ENCODE measurements at places on chromosomes 3 and 15.

DNA sequence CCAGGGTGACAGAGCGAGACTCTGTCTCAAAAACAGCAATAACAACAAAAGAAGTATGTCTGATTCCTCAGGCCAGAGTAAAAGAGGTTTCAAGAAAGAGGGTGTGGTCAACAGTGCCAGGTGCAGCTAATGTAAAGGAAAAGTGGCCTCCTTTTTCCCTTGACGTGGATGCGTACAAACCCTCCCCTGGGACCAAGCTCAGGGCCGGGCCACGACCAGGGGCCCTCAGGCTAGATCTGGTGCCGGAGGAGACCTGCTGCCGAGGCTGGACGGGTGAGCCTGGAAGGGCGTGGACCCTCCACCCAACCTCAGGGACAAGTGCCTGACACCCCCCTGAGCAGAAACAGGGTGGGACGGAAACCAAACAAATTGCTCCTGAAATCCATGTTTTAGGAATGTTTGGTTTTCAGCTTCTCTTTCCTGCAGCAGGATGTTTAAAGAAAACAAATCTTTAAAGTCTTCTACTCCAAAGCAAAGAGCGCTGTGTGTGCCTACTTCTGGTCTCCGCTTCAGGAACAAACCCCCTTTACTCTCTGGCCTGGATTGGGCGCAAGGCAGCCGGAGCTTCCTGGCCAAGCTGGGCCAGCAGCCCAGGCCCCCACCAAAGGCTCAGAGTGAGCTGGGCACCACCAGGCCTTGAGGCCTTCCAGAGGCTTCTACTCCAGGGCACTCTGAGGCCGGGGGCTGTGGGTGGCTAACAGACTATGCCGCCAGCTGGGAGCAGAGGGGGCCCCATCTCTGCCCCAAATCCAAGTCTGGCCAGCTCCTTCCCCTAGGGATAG lies 21.4 kb downstream of the ZDHHC19 start:
- DNase-seq: no peak

DNA sequence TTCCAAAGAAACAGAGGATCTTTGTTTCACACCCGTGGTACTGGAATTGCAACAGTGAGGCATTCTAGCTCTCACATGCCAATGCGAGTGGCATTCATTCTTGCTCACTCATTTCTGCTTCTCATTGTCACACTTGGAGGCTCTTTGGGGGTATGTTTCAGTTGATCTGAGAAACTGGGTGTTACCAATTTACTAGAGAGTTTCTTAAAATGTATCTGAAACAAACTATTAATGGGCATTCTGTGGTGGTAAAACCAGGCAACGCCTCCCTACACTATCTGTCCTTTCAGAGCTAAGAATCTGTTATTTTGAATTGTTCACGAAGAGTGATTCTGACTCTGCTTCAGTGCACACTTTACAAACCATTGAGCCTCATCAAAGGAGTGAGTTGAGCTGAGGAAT lies 140.6 kb upstream of the BHLHE40 start:
- no peak for DNase-seq

DNA sequence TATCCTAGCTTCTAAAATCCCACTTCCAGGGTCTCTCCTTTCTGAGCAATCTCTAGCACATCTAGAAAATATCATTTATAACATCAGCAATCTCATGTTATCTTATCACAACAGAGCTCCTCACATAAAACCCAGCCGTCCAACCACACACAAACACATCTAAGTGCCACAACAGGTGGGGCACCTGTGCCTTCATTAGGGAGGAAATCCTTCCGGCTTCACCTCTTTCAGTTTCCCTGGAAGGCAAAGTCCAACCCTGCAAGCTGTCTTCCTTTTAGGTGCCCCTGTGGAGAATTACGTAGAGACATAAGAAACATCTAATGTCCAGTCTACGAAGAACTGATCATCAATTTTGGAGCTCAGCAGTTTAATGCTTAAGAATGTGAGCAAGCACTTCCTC lies 1.6 kb downstream of the ZDHHC3 start:
- no peak for DNase-seq

DNA sequence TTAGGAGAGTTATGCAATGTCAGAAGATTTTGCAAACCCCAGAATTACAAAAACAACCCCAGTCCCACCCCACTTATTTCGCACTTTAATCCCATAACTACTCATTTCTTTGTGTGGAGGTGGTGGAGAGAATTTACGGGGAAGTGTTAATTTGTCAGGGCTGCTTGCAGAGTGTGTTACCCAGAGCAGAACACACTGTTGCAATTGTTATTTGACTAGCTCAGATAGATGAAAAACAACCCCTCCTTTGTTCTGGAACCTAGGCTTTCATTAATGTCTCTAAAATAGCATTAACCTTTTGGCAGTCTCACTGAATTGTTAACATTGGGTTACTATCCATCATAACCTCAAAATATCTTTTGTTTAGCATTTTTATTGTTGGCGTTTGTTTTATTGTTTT lies 55.8 kb upstream of the MINAR1 start:
- no peak for DNase-seq

- no peak for DNase-seq
Measured at GRCh38 chr3:94285872-94286271, 223.0 kb downstream of the NSUN3 start.

DNA sequence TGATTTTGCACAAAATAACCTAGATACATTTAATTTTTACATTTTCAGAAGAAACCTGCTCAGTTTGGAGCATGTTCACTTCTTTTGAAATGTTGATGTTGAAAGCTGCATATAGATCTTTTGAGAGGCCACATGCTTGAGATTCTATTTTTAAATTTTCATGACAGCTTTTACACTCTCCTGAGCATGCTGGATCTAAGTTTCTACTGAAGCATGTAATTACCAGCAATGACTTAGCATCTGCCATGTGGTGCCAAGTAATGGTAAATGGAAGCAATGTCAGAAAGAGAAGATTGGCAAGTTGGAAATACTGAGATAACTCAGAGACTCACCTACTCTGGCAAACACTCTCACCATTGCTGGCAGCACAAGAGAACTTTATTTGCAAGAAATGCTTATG lies 310.6 kb downstream of the NSUN3 start:
- DNase-seq: no peak

GRCh38 chr3:33791477-33792166 lies 6.8 kb upstream of the PDCD6IP start:
- no peak for DNase-seq

GRCh38 chr3:159263750-159264553 lies 462.1 kb downstream of the MFSD1 start:
- peak; percentile 2 for DNase-seq

DNA sequence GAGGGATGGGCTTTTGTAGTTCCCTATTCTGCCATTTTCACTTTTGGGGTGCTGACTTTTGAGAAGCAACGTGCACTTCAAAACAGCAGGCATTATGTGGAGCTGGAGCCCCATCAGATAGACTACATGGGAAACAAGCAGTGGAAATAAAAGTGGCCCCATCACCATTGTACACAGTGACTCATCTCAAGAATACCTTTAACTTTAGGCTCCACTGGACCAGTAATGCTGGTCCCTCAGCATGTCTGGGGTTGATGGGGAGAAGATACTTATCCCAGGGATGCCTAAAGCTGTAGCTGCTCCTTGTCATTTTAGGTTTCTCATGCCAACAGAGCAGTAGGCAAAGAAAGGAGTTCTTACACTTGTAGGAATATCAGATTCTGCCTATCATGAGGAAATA lies 45.0 kb downstream of the LSM3 start:
- no peak for DNase-seq

- no peak for DNase-seq
Measured at GRCh38 chr3:127731546-127732289, 59.0 kb downstream of the ABTB1 start.

DNA sequence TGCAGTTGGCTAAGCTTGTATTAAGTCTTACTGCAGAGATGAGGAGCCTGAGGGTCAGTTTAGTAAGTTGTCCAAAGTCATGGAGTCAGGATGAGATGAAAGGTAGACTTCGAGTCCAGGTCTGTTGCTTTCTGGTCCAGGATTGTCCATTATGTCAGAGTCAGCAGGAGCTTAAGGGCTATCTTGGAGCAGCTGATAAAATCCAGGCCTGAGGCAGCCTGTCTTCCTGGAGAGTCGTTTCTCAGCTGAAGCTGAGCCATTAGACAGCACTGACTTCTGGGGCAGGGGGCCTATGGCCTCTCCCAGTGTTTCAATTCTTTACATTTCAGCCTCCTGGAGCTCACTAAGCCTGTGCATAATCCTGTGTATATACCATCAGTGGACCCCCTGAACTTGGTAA lies 219.5 kb upstream of the GAP43 start:
- DNase-seq: no peak

DNA sequence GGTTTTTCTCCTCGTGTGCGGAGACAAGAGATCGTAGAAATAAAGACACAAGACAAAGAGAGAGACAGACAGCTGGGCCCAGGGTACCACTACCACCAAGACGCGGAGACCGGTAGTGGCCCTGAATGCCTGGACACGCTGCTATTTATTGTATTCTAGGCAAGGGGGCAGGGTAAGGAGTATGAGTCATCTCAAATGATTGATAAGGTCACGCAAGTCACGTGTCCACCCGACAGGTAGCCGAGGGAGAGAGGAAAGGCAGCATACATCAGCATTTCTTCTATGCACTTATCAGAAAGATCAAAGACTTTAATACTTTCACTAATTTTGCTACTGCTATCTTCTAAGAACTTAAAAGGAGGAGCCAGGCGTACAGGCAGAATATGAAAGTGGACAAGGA lies 28.2 kb downstream of the MYL3 start:
- no peak for DNase-seq

DNA sequence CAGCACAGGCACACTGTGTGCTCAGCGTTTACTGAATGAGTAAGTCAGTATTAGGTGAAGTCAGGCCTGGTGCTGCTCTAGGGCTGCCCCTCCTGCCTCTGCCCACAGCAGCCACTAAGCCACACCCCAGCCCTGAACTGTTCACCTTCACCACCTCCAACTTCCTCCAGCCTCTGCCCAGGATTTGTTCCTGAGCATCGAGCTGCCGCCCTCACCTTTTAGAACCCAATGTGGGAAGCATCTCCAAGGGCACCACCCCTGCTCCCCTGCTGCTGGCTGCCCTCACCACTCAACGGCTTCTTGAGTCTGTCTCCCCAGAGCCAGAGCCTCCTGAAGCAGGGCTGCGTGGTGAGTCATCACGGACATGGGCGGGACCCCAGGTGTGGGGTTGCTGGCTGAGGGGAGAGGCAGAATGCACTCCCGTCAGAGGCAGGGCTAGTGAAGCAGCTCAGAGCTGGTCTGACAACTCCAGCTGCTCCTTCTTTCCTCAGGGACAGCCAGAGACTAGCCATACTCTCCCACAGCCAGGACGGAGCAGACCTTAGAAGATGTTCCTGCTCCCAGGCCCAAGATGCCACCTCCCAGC lies 5.8 kb downstream of the HYAL2 start:
- DNase-seq: no peak

DNA sequence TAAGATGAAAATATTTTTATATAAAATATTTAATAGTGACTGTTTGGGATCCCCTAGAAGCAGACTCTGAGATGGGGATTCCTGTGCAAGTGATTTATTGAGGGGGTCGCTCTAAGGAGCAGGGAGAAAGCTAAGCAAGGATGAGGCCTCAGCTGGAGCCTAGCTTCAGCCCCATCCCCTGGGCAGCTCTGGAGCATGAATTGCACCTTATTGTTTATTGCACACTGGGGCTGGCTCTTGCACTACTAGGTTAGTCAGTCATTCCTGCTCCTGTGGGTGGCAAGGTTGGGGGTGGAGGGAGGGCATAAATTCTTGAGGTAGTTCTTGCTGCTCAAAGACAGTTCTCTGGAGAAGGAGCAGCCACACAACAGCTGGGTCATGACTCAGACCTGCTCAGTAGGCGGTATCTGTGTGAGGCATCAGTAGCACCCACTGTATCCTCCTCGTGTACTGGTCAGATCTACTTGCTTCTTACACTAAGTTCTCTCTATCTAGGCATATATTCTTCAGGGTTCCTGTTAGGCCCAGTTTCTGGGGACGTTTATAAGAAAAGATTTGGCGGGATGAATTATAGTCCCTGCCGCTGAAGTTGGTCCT lies 27.2 kb upstream of the TNFSF10 start:
- DNase-seq: no peak
